ENCODE measurements at places on chromosomes 2 and 18. TPM values are rescaled to one million over a fixed set of nuclear protein-coding genes. Genes with fewer than 3 reads are reported as not detected.

DNA sequence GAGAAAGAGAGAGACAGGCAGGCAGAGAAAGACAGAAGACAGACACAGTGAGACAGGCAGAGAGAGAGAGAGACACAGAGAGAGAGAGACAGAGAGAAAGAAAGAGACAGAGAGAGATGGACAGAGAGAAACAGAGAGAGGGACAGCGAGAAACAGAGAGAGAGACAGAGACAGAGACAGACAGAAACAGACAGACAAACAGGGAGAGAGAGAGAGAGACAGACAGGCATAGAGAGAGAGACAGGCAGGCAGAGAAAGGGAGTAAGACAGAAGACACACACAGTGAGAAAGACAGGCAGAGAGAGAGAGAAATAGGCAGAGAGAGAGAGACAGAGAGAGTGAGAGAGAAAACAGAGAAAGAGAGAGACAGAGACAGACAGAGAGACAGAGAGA, 105.3 kb upstream of the ANKRD30BL start:
- no peaks in the 10 kb centered on the region for H3K36me3 ChIP-seq
- no peak for DNase-seq
- peaks cover 21% of the 10 kb centered on the region for H3K4me1 ChIP-seq
- no peak overlapping the region for H3K4me3 ChIP-seq

DNA sequence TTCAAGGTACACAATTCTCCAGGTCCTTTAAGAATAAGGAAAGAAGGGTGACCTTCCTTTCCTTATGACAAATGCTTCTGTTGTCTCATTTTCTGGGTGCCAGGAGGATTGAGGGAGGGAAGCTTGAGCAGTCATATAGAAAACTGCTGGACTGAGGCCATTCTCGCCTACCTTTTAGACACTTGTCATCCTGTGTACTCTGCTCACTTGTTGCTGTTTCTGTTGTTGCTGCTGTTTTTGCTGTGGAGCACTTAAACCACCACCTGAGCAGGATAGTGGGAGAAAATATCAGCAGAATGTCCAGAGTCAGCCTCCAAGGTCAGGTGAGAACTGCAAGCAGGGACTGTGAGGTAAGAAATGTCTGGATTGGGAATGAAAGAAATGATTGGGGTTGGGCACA, 2.8 kb downstream of the DNAJC5G start:
- no peaks in the 10 kb centered on the region for H3K4me1 ChIP-seq
- DNase-seq: no peak
- H3K36me3 ChIP-seq: no peaks in the 10 kb centered on the region
- no peak overlapping the region for H3K4me3 ChIP-seq

- DNase-seq: no peak
- H3K27me3 ChIP-seq: no peaks in the 10 kb centered on the region
- peaks cover 9% of the 10 kb centered on the region for H3K4me1 ChIP-seq
- no peak overlapping the region for H3K4me3 ChIP-seq
Observed at GRCh38 chr2:136020831-136021230, 35.4 kb upstream of the DARS1 start.

The TMEM178A gene
- total RNA-seq: 36.5 TPM

The SOX11 gene
- 3.7 TPM for total RNA-seq

Measured in stomach (tissue), 19 donors.